ENCODE measurements at places on chromosomes 4 and X.
A peak's percentile ranks its signal among the peaks of the same experiment; 100 is the strongest.

DNA sequence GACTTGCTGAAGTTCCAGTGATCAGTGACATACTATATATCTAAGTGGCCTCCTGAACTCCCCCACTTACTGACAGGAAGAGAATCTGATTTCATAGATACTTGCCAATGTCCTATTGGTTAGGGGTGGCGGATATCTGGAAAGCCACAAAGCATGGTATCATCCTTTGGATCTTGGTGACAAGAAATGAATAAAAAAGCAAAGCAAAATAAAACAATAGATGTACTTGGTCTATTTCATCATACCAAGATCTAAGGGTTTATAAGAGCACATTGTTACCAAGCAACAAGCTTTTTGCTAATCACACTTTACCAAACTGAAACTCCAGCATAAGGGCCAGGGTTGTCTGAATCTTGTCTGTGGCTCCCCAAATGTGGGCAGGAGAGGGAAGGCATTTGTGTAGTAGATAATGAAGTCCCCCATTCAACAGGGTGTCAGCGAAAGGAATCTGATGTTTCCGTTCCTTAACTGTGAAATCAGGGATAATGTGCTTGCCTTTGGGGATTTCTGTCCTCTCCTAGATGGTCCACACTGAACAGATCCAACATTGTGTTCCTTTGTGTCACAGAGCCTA, 125.0 kb upstream of the SMIM10 start:
- DNase-seq, result no peak

DNA sequence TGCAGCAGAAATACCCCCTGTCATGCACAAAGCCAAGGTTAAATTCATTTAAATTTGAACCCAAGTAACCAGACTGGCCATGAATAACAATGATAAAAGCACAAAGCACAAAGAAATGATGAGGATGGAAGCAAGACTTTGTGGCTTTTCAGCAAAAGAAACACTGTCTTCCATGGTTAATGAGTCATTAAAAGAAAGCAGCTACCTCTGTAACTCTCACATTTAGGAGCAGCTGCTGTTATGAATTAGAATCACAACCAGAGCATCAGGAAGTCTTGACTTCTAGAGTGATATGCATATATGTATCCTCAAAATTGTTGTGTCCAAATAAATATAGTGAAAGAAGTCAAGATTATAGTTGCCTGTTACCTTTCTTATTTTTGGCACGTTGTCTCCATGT, 70.7 kb upstream of the RPS6KA6 start:
- DNase-seq, result no peak

GRCh38 chr4:162683659-162684370, 482.9 kb downstream of the NAF1 start:
- DNase-seq, result no peak

- DNase-seq, result no peak
These were observed 95.8 kb downstream of the IQCM start for GRCh38 chr4:149719806-149720205.

DNA sequence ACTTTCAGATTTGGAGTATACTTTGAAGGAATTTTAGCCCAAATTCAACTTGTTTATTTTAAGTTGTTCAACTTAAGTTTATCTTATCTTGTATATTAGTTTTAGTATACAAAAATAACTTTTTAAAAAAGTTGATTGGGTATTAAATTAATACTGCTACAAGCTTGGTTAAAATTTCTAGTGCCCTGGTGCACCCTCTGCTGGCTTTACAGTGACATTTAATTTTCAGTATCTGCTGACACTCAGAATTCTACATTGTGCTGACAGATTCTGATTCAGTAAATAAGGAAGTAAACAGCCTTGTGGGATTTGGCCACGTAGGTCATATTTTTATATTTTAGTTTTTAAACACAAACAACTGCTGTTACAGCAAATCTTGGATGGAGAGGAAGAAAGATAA, 2.9 kb downstream of the EDA start:
- no peak for DNase-seq

GRCh38 chr4:85147481-85148076, 181.1 kb upstream of the WDFY3 start:
- peak; percentile 60 for DNase-seq

- no peak for DNase-seq
These were observed 23.5 kb downstream of the NOA1 start for GRCh38 chr4:56953680-56954520.

- no peak for DNase-seq
These were observed 53.4 kb downstream of the ADGRG4 start for GRCh38 chrX:136354201-136354600.

DNA sequence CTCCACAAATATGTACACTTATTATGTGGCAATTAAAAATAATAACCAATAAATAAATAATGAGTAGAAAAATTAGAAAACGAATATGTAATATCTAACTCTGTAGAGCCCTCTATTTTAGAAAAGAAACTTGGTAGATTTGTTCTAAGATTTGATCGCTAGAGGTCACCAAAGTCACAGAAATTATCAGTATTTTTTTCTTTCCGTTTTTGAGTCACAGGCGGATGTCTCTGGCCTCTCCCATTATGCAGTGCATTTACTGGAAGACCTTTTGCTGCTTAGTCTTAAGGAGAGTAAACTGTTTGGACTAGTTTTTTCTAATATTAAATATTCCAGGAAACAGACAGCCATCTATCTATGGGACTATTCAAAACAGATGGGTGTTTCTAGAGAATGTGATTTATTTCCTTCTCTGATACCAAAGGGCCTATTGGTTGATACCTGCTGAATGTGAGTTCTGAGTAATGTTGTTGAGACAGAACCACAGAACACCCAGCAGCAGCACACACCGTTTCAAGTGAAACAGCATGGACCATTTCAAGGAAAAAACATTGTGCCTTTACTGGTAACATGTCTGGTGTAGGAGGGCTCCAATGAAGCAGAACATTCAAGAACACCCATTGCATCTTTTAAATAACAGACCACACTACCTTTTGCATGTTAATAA, 34.0 kb upstream of the GYPA start:
- no peak for DNase-seq

- DNase-seq, result no peak
These were observed 197.7 kb downstream of the CAMK2D start for GRCh38 chr4:113563691-113564378.

GRCh38 chrX:63784902-63785707, at the start of gene ARHGEF9:
ARHGEF9 (minus strand) TSS chrX:63785214; CDS start chrX:63785145, 69 bp downstream.
- DNase-seq, result no peak

Data from NCI-H187 treated with DMSO at 0.1 percent for 48 hours (cell line).